ENCODE measurements at places on chromosomes 2 and 18.
A peak's percentile ranks its signal among the peaks of the same experiment; 100 is the strongest.

- no peak for DNase-seq
Observed at GRCh38 chr18:11689669-11690565, 853 bp downstream of the GNAL start.

DNA sequence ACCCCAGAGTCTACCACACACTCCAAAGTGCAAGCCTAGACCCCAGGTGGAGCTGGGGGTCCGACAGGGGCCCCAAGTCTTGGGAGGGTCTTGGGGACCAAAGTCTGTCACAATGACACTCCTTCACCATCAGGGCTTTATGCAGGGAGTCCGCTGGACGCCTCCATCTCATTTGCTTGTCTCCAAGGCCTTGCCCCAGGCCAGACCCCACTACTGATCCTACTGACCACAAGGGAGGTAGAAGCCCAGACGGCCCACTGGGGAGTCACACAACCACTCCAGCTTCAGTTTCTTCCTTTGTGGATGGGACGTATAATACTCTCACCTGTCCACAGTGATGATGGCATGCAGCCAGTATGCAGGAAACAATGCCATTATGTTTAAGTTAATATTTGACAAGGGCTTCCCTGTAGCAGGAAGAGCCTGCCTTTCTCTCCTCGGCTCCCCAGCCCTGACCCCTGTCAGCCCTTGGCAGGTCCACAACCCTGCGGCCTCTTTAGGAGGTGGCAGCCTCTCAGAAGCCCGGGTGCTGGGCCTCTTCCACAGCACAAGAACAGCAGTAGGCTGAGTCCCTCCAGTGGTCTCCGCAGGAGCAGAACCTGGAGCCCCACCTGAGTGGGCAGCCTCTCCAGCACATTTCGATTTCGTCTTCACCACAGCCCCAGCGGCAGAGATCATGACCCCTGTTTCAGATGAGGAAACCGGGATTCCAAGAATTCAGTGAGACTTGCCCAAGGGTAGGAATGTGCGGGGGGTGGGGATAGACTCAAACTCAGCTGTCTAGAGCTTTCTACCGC lies 6.5 kb downstream of the BIN1 start:
- peak; percentile 52 for DNase-seq

DNA sequence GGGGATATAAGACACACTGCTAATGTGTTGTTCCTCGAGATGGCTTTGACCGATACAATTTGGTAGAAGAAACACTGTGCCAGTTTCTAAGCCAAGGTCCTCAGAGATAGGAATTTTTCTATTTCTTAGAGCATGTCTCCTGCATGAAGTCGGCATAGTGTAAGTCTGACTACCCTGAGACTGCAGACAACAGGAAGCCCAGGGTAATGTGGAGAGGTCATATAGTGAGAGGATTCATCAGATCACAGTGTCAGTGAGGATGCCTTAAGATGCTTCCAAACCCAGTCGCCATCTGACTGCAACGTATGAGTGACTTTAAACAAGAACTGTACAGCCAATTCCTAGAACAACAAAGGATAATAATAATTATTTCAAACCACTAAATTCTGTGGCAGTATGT lies 818.3 kb upstream of the GYPC start:
- DNase-seq, result no peak

GRCh38 chr18:21179590-21180220 lies 62.3 kb upstream of the GREB1L start:
- no peak for DNase-seq

GRCh38 chr2:15901095-15901807 lies 39.1 kb upstream of the MYCN start:
- DNase-seq, result no peak

DNA sequence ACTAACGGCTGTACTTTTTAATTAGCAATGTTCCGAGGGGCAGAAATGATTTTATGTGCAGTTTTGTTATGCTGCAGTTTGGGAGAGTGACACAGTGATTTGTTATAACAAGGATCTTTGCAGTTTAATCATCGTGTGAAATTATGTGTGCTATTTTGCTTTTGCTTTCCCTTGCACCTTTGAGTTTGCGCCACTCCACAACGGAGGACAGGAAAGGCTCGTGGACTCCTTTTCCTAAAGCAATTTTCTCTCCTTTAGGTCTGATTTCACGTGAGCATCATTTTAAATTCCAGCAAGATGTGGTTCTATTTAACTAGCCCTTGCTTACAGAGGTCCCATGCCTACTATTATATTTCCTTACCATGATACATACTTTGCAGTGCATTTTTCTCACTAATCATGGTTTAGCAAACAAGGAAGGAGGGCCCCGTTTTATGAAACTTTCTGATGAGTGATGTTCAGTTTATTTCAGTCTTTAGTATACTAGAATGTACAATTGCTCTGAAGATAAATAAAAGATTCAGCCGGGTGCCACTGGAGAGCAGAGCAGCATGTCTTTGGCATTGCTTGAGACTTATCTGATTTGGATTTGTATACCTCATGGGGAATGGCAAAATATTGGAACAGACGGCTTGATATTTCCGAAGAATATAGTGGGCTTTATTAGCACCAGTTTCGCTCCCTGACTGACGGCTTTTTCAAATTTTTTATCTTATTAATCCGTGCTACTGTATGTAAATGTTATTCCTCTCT lies 528.2 kb upstream of the FANCL start:
- no peak for DNase-seq

GRCh38 chr2:206962966-206963365 lies 23.6 kb downstream of the CPO start:
- no peak for DNase-seq

DNA sequence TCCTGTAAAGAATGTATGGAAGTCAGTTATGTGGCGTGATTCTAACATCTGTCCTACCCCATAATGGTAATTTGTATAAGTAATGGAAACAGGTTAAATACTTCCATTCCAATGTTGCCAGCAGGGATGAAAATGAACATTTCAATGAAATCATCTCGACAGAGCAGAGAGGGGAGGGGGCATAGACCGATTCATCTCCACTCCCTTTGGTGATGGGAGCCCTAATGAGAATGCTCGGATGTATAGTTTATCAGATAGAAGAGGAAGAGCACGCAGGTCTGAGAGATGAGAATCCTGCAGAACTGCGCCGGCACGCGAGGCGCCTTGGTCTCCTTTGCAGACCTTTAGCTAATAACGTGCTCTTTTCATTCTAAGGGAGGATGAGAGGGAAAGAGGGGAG lies 61.4 kb downstream of the TSHZ1 start:
- DNase-seq, result no peak

- no peak for DNase-seq
Observed at GRCh38 chr18:78422336-78422735, 557.3 kb upstream of the SALL3 start.

DNA sequence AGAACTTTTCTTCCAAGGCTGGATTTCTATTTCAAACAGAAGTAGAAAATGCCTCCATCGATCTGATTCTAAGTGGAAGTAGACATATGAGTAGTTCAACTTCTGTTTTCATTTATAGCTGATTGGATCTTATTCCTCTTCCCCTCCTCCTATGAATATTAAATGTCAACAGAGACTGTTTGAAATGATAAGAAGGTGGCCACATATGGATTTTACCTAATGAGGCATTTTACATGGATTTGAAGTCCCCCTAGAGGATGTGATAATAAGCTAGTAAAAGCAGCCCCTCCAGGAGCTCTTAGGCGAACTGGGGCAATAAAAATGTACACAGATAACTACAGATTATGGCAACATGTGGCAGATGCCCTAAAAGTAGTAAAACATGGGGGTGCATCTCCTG lies 71.0 kb downstream of the UPP2 start:
- DNase-seq, result no peak

GRCh38 chr2:32496662-32497061 lies 131.2 kb upstream of the TTC27 start:
- no peak for DNase-seq

GRCh38 chr2:171330155-171330956 lies 103.4 kb downstream of the METTL8 start:
- DNase-seq, result no peak

- DNase-seq, result no peak
Observed at GRCh38 chr18:38170845-38171244, 605.2 kb upstream of the CELF4 start.

- DNase-seq, result no peak
Observed at GRCh38 chr18:47404845-47405244, 153.4 kb upstream of the SKOR2 start.

- DNase-seq, result no peak
Observed at GRCh38 chr2:197613509-197613987, 61.8 kb downstream of the RFTN2 start.

GRCh38 chr18:23683671-23684070 lies 5.6 kb upstream of the LAMA3 start:
- no peak for DNase-seq

- no peak for DNase-seq
Observed at GRCh38 chr2:179855673-179856072, 5.7 kb downstream of the ZNF385B start.

GRCh38 chr2:96594691-96595152 lies 43.4 kb downstream of the KANSL3 start:
- DNase-seq, result no peak

DNA sequence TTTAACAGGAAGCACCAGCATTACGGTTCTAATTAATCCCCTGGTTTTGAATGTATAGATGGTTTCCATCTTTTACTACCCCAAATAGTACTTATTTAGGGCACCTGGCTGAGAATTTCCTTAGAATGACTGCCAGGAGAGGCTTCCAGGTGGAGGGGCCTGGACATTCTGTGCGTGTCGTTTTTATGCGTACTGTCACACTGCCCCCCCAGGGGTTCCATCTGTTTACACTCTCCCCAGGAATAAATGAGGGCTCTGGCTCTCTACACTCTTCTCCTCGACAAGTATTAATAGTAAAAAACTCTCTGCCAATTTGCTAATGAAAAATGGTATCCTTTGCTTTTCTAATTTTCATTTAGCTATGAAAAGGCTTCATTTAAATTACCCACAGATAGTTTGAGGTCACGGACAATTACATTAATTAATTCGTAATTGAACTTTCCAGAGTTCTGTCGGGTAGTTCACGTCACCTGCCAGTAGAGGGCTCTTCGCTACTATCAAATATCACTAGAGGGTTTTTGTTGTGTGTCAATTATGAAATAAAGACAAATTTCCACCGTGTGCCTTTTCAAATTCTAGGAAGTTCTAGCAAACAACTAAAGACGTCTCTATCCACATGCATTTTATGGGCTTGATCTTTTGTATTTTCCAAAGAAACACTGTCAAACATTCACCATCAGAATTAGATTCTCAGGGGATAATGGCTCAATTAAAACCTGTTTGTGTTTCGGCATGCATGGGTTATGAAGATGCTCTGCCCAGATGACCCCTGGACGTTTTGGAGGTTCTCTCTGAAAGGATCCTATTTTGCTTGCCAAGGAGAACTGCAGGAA lies 88.8 kb upstream of the ASB18 start:
- no peak for DNase-seq

DNA sequence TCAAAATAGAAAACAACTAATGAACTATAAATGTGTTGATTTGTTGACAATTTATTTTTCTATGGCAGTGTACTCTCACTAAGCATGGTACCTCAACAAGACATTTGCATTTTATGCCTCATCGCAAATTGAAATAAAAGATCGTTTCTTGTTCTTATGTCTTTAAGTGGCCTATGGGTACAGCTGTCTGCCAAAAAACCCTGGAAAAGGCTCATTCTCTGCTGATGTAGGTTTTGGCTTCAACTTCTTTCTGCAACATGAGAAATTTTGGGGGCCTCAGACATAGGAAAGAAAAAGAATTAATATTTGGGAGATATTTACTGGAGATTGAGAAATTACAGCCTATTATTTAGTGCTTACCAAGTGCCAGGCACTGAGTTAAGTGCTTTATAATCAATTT lies 205.1 kb upstream of the DPP10 start:
- no peak for DNase-seq

GRCh38 chr2:96870626-96871255 lies 861 bp upstream of the SEMA4C start:
- peak; percentile 85 for DNase-seq

- DNase-seq, result no peak
Observed at GRCh38 chr2:105571445-105571987, 172.7 kb upstream of the FHL2 start.

DNA sequence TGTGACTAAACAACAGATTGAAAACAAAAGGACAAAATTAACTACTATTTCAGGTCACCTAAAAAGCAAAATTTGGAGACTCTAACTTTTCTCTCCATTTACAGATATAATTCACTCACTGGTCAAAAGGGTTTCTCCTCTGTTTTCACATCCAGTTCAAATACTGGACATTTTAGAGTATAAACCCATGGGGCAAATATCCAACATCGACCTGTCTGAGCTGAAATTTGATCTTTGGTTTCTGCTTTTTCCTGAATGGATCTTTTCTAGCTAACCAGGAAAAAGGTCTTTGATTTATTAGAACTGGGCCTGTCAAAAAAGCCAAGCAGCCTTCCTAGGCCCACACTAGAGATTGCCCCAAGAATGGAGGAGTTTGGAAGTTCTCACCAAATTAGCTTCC lies 69.3 kb upstream of the SATB2 start:
- DNase-seq, result no peak

DNA sequence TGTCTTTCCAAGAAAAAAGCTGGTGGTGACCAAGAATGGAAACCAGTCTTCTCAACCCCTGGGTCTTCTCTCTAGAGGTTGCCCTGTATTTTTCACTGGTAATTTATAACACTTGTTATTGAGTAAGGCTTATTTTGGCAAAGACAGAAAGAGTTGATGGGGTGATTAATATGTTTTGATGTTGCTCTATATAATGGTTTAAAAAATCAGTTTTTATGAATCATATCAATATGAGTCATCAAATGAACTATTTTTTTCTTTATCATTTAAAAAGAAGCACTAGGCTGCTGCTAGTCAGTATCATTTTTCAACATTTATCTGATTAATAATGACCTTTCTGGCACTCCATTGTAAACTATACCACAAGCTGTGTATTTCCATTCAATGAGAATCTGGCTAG lies 1142.2 kb downstream of the LRP1B start:
- DNase-seq, result no peak

DNA sequence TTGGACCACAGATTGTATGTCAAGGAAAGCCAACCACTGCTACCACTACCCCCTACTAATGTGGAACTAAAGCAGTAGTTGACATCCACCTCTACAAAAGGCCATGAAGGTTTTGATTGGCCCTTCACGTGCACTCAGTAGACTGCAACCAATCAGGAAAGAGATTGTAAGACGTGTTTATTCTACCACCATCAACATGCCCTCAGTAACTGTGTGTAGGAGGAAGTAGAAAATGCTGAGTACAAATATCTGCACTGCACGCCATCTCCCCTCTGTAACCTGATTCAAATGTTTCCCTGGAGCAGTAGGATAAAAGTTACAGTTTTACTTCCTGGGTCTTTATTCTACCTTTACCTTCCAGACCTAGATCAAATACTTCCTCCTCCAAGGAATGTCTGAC lies 2.9 kb upstream of the CASP10 start:
- no peak for DNase-seq

DNA sequence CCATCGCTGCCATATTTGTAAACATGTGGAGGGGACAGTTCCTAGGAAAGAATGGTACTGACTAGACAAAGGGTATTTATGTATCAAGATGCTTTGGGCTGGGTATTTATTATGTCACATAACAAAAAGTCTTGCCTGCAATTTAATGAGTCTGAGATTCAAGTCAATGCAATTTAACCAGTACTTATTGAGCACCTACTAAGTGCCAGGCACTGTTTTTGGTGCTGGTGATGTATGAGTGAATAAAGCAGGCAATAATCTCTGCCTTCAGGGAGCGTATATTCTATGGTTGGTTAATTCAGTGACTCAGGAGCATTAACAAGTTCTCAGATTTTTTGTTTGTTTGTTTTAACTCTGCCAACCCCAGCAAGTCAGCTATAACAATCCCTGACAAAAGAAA lies 24.6 kb upstream of the ACVR1 start:
- DNase-seq, result no peak

- DNase-seq, result no peak
Observed at GRCh38 chr2:191247381-191248057, 2.3 kb downstream of the MYO1B start.

GRCh38 chr18:11780042-11780441 lies 71.2 kb upstream of the CHMP1B start:
- no peak for DNase-seq

Measured in sigmoid colon (tissue), 7 donors.